ENCODE measurements at places on chromosomes 7 and 10.

DNA sequence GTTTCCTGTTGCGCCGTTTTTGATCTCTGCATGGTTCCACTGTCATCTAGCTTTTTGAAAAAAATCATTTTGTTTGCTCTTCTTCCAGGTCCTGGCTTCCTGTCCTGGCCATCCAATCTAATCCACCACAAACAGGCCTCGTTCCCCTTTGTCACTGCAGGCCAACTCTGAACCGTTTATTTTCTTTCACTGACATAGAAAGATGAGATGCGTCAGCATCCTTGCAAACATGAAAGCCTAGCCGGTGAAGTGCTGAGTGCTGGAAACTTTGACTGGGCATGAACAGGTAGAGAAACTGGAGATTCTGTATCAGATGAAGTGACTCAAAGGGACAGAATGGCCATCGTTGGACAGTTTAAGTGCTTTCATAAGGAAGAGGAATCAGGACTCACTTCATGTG lies 1247.8 kb downstream of the TYW1 start:
- no peak for DNase-seq

DNA sequence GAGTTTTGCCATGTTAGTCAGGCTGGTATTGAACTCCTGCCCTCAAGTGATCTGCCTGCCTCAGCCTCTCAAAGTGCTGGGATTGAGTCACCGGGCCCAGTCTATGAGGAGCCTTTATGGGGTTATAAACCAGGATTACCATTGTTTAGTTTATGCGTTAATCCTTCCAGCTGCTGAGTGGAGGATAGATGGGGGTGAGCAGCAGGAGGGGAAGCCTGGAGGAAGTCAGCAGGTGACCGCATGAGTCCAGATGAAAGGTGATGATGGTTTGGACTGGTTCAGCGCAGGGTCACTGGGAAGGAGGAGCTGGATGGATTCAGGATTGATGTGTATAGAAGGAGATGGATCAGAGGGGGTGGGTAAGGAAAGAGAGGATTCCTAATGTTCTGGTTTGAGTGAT lies 197.1 kb downstream of the ADAM12 start:
- no peak for DNase-seq

GRCh38 chr10:19906108-19906791 lies 90.0 kb downstream of the PLXDC2 start:
- no peak for DNase-seq

- no peak for DNase-seq
Measured at GRCh38 chr7:151299530-151299929, 42.1 kb upstream of the NUB1 start.

- DNase-seq = no peak
Measured at GRCh38 chr7:29924006-29924405, 65.6 kb downstream of the SCRN1 start.

DNA sequence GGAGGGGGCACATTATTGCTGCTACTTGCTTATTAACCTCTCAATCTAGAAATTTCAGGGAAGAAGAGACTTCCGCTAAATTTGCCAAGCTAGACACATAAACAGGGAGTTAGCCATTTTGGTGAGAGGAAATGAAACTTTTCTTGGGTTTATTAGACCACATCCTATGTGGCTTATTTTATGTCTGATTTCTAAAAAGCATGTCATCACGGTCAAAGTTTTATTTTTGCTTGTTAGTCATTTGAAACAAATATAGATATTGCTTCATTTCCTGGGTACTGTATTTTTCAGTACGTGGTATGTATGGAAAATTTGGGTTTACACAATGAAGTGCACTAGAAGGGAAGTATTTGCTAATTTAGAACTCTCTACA lies 144.1 kb downstream of the TCF7L2 start:
- DNase-seq = no peak

DNA sequence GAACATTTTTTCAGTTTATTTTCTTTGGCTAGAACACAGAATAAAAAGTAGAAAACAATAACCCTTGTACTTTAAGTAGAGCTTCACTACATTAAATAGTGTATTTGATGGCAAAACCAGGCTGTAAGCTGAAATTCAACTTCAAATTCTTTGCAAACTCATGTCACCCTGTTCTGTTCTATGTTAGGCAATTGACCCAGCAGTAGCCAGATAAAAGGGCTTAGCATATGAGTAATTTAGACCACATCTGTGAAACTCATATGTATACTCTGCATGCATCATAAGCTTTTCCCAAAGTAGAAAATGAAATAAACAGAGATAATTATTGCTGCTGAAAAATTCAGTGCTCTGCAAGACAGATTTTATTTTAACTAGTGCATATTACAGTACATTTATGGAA lies 150.2 kb downstream of the GNAI1 start:
- DNase-seq = no peak

GRCh38 chr7:12695965-12696364 lies 8.5 kb downstream of the ARL4A start:
- DNase-seq = no peak

GRCh38 chr10:33239257-33239656 lies 95.2 kb downstream of the NRP1 start:
- DNase-seq = no peak

Data from stimulated activated CD4-positive, alpha-beta T cell treated with anti-CD3 and anti-CD28 coated beads, Interleukin-2, amount 100 ng/mL, for 48 hours (primary cell).